ENCODE measurements at places on chromosomes 3 and 15.

DNA sequence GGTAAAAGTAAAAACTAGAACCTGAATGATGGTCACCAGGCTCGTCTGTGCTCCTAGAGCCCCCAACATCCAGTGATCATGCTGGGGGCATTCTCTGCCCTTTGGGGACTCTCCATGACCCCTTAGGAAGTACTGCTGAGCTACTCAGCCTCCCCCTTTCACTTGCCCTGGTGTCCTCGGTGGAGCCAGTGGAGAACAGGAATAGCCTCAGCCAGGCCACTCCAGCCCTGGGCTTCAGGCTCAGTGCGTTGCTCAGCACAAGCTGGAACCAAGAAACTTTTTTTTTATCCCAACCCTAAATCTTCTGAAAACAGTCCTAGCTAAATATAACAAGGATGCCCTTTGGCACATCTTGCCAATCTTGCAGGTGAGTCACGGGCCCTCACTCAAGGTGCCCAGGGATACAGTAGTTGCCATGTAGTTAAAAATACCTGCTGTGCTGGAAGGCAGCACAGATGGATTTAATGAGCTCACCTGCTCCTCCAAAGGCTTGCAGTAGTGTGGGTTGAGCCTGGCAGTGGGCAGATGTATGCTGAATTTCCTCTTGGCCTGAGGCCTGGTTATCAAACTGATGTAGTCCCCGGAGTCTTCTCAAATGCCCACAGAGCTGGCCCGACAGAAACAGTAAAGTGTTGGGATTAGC is 46.9 kb upstream of the TMEM158 start:
- DNase-seq: no peak

DNA sequence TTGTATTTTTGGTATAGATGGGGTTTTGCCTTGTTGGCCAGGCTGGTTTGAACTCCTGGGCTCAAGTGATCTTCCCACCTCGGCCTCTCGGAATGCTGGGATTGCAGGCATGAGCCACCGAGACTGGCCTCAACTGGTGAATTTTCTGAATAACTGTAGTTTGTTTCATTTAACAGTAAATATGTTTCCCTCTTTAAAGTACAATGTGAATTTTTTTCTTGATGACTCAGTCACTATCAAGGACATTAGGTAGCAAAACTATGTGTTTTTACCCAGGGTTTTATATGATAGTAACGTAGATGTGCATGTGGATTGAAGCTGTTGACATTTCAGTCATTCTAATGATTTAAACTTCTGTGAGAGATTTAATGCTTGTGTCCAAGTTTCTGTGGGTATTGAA is 40.2 kb upstream of the MAPKBP1 start:
- DNase-seq: no peak

GRCh38 chr3:188792793-188793192 is 379.0 kb upstream of the TPRG1 start:
- DNase-seq: no peak

- DNase-seq: no peak
These were observed 43.2 kb upstream of the UBE2E2 start for GRCh38 chr3:23159929-23160328.

DNA sequence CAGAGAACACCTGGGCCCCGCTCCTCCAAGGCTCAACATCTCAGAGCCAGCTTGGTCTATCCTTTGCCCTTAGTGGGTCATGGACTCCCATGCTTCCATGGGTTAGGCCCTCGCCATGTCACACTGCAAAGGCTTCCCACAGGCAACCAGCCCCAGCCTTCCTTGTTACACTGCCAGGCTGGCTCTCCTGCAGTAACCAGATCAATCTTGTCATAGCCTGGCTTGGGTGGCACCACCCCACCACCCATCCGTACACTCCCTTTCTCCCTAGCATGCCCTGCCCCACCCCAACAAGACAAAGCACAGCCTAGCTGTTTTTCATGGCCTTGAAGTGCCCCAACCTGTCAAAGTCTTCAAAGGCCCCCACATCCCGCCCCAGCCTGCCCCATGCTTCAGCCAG is 30.5 kb downstream of the CA12 start:
- DNase-seq: peak; percentile 72

DNA sequence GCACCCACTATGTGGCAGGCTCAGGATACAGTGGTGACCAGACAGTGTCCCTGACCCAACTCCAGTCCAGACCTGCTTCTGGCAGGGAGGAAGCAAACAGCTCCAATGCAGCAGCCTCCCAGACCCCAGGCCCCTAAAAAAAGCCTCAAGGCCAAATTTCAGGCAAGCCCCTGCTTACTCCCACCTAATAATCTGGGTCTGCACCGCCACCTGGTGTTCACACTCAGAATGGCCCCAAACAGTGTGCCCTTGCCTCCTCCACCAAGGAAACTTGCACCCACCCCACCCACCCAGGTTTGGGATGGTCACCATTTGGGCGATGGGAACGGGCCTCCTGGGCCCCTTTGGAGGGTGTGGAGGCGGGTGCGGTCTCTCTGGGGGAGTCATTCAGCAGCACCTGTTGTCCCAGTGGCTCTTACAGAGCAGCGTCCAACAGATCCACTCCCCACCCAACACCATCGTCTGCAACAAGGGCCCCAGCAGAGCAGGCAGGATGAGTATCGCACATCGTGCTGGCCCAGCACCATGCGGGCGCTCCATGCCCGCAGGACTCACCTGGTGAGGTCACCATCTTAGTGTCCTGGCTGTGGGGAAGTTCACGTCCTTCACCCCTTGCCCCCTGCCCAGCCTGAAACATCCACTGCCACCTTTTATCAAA is 17.3 kb downstream of the C3orf18 start:
- DNase-seq: peak; percentile 40

Data from mucosa of gallbladder (tissue), 1 donor.